HEK293T (cell line): ENCODE measurements at places on chromosomes 4 and X.

GRCh38 chr4:107046261-107046660, 10.1 kb upstream of the DKK2 start:
- no peak for DNase-seq

- no peak for DNase-seq
Measured at GRCh38 chr4:129223945-129224344, 128.0 kb downstream of the C4orf33 start.

- DNase-seq, result no peak
Measured at GRCh38 chr4:134668237-134668636, 466.6 kb upstream of the PABPC4L start.

GRCh38 chrX:8684201-8684965, 47.6 kb downstream of the ANOS1 start:
- no peak for DNase-seq

DNA sequence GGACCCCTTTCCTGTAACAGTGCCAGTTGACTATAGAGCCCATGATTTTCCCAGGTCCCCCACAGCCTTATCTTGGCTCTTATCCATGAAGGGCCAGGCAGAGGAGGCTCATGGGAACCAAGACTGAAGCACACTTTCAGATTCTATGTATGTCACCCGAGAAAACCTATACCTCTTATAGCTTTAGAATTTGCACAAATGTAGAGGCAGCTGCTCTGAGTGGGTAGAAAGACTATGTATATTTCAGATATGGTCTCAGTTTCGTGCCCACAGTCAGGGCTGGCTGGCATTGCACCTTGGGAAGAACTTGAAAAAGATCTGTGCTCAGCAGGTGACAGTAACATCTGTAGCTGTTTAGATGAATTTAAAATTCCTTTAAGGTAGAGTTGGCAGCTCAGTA, 8.3 kb upstream of the LNX1 start:
- no peak for DNase-seq

DNA sequence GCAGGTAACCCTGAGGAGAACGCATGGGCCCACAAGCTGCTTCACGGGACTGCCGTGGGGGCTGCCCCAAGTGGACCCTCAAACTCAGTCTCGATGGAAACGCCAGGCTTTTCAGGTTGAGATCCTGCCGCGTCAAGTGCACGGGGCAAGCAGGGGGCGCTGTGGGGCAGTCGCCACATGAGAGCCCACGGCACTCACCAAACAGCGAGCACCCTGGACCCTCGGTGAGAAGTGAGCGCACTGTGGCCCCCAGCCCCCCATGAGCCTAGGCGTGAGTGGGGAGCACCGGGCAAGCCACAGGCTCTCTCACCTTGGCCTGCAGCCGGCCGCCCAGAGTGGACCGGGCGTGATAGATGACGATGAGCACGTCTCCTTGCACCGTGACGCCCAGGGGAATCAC, 50.9 kb upstream of the CPLX1 start:
- peak; percentile 24 for DNase-seq

- no peak for DNase-seq
Measured at GRCh38 chr4:24330172-24330571, 254.2 kb downstream of the DHX15 start.

DNA sequence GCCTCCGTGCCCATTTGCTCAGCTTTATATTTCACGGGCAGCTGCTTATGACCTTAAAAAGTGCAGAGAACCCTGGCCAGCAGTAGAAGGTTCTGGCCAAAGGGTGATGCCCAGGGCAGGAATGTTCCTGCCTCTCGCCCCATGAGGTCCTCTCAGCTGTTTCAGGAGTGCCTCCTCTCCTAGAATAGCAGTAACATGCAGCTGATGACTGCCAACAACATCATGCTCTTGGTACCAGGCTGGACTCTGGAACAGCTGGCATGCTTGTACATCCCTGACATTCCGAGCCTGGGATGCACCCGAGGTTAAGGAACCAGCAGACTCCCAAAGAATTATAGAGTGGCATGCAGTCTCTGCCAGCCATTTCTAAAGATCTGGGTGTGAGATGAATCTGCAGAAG, 11.7 kb upstream of the TENM3 start:
- DNase-seq, result no peak

GRCh38 chr4:78645853-78646757, 94.5 kb downstream of the ANXA3 start:
- no peak for DNase-seq

DNA sequence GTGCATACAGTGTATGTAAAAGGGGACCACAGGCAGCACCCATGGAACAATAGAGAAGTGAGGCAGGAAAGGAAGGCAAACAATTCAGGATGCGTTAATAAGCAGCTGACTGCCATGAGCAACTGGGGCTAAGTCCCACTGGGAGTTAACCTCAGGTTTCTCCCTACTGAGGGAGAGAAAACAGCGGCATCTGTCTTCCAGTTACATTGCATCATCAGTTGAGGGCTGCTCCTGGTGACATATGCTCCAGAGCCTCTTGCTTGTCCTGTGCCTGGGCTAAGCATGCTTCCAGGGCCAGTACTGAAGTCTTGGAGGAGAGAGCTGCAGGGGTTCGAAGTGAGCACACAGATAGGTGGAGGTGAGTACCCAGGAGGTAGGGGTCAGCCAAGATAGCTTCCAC, 24.3 kb downstream of the RAI2 start:
- no peak for DNase-seq

DNA sequence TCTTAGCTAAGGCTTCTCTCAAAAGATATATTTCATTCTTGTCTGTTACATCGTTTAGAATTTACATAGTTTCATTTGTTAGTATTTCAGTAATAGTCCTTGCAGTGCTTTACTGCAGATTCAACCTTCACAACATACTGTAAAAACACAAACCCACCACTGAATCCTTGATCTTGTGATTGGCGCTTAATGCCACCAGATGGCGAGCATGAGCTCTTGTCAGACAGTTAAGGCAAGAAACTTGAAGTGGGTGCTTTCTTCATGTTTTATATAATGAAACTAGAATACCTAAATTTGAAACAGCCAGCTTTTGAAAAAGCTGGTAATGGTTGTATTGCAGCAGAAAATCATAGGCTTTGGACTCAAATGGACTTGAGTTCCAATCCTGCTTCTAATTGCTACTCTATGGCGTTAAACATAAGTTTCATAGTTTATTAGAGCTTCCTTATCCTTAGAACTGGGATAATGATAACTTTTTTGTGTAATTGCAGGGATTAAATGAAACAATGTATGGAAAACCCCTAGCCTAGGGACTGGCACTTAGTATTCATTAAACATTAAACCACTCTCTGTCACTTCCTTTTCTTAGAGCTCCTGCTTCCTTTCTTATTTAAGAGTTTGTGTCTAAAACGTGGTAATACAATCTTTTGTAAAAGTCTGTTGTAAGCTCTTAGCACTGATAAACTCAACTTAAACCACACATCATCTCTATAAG, 95.1 kb downstream of the USP9X start:
- peak; percentile 63 for DNase-seq

DNA sequence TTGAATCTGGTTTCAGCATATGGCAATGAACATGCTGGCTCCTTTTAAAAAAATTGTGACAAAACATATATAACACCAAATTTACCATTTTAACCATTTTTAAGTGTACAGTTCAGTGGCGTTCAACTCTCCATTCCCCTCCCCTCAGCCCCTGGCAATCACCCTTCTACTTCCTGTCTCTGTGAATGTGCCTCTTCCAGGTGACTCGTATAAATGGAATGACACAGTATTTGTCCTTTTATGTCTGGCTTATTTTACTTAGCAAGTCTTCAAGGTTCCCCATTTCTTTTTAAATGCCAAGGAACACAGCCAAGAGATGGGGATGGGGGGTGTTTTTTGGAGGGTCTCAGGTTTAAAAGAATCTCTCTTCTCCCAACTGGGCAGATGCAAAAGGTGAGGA, 35.4 kb upstream of the BCLAF3 start:
- DNase-seq, result no peak

DNA sequence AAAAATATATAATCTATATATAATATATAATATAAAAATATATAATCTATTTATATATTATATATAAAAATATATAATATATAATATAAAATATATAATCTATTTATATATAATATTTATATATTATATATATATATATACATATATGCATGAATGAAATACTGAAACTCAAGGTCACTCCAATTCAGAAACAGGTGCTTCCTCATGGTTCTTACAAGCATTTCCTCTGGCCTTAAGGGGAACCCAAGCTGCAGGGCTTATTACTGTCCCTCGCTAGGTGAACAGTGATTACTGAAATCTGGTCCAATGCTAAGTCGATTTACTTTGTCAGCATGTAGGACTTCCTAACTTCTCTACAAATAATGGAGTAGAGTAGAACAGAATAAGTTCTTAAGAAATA, 174.3 kb downstream of the GPM6A start:
- no peak for DNase-seq

GRCh38 chrX:96436105-96436504, 248.5 kb upstream of the DIAPH2 start:
- DNase-seq, result no peak

- DNase-seq, result no peak
Measured at GRCh38 chr4:112210777-112211176, 20.8 kb upstream of the AP1AR start.

DNA sequence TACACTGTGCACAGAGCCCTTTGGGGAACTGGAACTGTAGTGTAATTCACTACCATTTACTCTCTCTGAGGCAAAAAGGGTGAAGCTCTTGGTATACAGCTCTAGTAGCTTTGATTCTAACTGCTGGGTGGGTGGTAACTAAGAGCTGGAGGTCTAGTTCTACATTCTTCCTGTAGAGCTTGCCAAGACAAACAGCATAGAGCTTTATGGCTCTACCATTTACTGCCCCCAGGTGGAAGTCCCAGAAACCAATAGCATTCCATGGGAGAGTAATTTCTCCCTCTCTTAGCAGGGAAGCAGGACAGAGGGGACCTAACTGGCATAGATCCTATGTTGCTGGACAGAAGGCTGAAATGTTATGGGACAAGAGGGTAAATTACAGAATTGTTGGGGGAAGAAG, 26.7 kb downstream of the HDAC8 start:
- DNase-seq, result peak; percentile 44

- DNase-seq, result no peak
Measured at GRCh38 chr4:142354041-142354440, 492.1 kb downstream of the INPP4B start.
